CD4-positive, CD25-positive, alpha-beta regulatory T cell (primary cell): ENCODE measurements at places on chromosomes 5 and 9. TPM values are rescaled to one million over a fixed set of nuclear protein-coding genes. Genes with fewer than 3 reads are reported as not detected.

- no peak overlapping the region for H3K4me3 ChIP-seq
- DNase-seq, result no peak
- H3K27ac ChIP-seq, result no peak overlapping the region
- H3K27me3 ChIP-seq, result no peaks in the 10 kb centered on the region
- H3K36me3 ChIP-seq, result no peaks in the 10 kb centered on the region
Measured at GRCh38 chr9:13140843-13141592, 138.5 kb downstream of the MPDZ start.

The HACD4 gene
- total RNA-seq, result 12.0 TPM

The IGIP gene
- total RNA-seq, result 2.3 TPM

The TEK gene
- not detected for total RNA-seq

DNA sequence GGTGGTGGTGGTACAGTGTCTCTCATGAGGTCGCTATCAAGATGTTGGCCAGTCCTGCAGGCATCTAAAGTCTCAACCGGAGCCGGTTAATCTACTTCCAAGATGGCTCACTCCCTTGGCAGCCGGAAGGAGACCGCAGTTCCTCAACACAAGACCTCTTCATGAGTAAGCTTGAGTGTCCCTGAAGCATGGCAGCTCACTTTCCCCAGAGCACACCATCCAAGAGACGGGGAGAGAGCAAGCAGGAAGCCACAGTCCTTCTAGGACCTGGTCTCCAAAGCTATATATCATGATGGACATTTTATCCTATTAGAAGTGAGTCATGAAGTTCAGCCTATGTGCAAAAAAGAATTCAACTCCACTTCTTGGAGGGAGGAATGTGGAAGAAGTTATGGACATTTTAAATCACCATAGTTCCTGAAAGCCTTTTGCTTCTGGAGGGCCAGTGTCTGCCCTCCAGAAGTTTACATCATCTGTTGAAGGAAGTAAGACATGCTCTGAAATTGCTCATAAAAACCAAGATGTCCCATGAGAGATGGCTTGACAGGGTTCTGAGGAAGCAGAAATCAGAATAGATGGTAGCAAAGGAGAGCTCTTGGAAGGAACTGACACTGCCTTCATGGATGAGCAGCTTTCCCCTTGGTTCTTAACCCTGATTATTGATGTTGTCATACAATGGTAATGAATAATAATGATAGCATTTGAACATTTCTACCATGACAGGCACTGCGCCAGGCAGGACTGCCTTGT is 21.3 kb downstream of the GALNT10 start:
- H3K36me3 ChIP-seq, result peaks cover 20% of the 10 kb centered on the region
- peaks cover 2% of the 10 kb centered on the region for H3K4me1 ChIP-seq
- H3K4me3 ChIP-seq, result no peak overlapping the region
- DNase-seq, result no peak
- no peak overlapping the region for H3K27ac ChIP-seq
- H3K27me3 ChIP-seq, result no peaks in the 10 kb centered on the region

- H3K27ac ChIP-seq, result no peak overlapping the region
- H3K4me1 ChIP-seq, result no peaks in the 10 kb centered on the region
- DNase-seq, result no peak
- no peaks in the 10 kb centered on the region for H3K27me3 ChIP-seq
- H3K4me3 ChIP-seq, result no peak overlapping the region
- H3K36me3 ChIP-seq, result no peaks in the 10 kb centered on the region
Measured at GRCh38 chr5:61995486-61995885, 310.5 kb upstream of the KIF2A start.

DNA sequence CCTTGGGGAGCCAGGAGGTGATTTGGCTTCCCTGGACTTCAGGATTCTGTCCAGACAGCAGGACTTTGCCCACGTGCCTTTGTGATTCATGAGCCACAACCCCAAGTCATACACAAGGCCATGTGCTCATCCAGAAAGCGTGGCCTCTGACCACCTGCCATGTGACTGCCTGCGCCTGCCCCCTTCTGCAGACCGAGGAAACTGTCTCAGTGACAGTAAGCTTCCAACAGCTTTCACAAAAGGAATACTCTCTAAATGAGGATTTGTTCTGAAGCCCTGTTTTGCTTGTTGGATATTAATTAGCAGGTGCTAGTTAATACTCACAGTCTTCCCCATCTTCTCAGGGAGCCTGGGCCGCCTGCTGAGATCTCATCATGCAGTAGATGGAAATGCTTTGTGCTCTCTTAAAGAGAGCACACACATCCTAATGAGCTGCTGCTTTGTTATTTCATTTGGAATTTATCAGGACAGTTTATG is 36.9 kb upstream of the ANGPTL2 start:
- DNase-seq, result no peak
- no peaks in the 10 kb centered on the region for H3K27me3 ChIP-seq
- H3K4me1 ChIP-seq, result peaks cover 16% of the 10 kb centered on the region
- H3K36me3 ChIP-seq, result no peaks in the 10 kb centered on the region
- no peak overlapping the region for H3K4me3 ChIP-seq
- no peak overlapping the region for H3K27ac ChIP-seq

The SLC6A3 gene
- total RNA-seq, result not detected

The SPINK7 gene
- not detected for total RNA-seq

The SLC36A3 gene
- total RNA-seq, result not detected

GRCh38 chr5:59279979-59280378 is 613.5 kb downstream of the PDE4D start:
- peaks cover 6% of the 10 kb centered on the region for H3K27me3 ChIP-seq
- no peak overlapping the region for H3K4me3 ChIP-seq
- no peaks in the 10 kb centered on the region for H3K36me3 ChIP-seq

GRCh38 chr9:127878652-127879390 is 1.3 kb upstream of the AK1 start:
- no peak overlapping the region for H3K4me3 ChIP-seq
- DNase-seq, result no peak
- no peaks in the 10 kb centered on the region for H3K36me3 ChIP-seq
- H3K27me3 ChIP-seq, result no peaks in the 10 kb centered on the region

DNA sequence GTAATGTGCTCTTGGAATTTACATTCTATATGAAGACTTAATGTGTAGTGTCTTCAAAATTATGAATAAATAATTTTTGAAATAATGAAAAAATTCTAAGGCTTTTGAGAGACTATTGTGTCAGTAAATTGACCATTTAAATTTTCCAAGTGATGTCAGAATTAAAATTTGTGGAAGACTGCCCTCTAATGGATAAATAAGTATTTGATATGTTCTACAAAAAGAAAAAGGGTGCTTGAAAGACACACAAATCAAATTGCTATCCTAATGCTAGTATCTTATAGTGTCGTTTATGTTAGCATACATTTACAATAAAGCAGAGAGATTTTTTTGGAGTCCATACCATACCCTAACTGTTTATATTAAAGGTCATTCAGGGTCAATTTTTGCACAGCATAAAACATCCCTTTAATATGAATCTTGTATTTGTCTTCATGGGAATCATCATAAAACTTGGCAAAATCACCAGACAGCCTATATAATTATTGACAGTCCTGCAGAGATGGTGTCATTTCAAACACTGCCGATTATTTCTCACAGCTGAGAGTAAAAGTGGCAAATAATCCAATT is 120.8 kb upstream of the SLC27A6 start:
- no peak overlapping the region for H3K27ac ChIP-seq
- no peak for DNase-seq
- H3K27me3 ChIP-seq, result no peaks in the 10 kb centered on the region
- no peaks in the 10 kb centered on the region for H3K36me3 ChIP-seq
- no peak overlapping the region for H3K4me3 ChIP-seq

The PRDM9 gene
- total RNA-seq, result not detected

- H3K36me3 ChIP-seq, result no peaks in the 10 kb centered on the region
- no peaks in the 10 kb centered on the region for H3K4me1 ChIP-seq
- DNase-seq, result no peak
- no peaks in the 10 kb centered on the region for H3K27me3 ChIP-seq
Measured at GRCh38 chr5:121378046-121378445, 473.6 kb upstream of the FTMT start.

DNA sequence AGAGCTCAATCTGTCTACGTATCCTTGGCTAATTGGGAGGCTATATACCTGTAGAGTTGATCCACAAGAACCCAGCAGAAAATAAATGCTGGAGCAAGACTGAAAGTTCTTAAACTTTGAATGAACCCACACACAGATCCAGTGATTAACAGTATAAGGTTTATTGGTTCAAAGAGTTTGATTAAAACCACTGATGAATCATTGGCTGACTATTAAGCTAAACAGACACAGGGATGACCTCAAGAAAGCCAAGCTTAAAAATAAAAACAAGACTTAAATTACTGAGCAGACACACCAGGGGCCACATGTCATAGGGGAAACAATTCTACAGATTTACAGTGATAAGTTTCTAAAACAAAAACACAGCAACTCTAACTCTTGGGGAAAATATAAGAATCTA is 163.6 kb downstream of the SPATA31D1 start:
- no peaks in the 10 kb centered on the region for H3K36me3 ChIP-seq
- no peak for DNase-seq
- H3K27me3 ChIP-seq, result no peaks in the 10 kb centered on the region
- no peak overlapping the region for H3K4me3 ChIP-seq

DNA sequence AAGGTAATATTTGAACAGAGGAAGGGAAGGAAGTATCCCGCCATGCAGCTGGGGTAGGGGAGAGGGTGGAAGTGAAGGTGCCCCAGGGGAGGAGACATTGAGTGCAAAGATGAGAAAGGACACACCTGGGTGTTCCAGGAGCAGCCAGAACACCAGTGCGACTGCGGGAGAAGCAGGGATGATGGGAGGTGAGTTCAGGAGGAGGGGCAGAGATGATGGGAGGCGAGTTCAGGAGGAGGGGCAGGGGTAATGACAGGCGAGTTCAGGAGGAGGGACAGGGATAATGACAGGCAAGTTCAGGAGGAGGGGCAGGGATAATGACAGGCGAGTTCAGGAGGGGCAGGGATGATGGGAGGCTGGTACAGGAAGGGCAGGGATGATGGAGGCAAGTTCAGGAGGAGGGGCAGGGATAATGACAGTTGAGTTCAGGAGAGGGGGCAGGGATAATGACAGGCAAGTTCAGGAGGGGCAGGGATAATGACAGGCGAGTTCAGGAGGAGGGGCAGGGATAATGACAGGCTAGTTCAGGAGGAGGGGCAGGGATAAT is 17.2 kb upstream of the SPOCK1 start:
- no peaks in the 10 kb centered on the region for H3K4me1 ChIP-seq
- H3K4me3 ChIP-seq, result no peak overlapping the region
- no peaks in the 10 kb centered on the region for H3K36me3 ChIP-seq
- no peak overlapping the region for H3K27ac ChIP-seq

The NFIB gene
- total RNA-seq, result 0.20 TPM

The STPG3 gene
- total RNA-seq, result not detected

- H3K27ac ChIP-seq, result no peak overlapping the region
- no peaks in the 10 kb centered on the region for H3K4me1 ChIP-seq
- H3K27me3 ChIP-seq, result no peaks in the 10 kb centered on the region
- no peak overlapping the region for H3K4me3 ChIP-seq
- DNase-seq, result no peak
Measured at GRCh38 chr5:125719681-125720347, 703.4 kb upstream of the GRAMD2B start.

DNA sequence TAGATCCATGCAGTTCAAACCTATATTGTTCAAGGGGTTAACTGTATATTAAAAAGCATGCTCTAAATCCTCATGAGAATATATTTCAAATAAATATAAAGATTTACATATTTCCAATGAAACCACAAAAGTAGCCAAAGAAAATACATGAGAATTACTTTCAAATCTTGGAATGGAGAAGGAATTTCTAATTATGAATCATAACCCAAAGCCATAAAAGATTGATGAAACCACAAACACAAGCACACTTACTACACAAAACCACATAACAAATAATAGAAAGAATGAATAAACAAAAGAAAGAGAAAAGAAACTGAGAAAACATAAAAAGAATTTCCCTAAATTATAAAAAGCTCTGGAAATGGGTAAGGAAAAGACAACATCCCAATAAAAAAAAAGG is 16.0 kb downstream of the ERP44 start:
- DNase-seq, result no peak
- H3K27ac ChIP-seq, result no peak overlapping the region
- peaks cover 2% of the 10 kb centered on the region for H3K36me3 ChIP-seq

DNA sequence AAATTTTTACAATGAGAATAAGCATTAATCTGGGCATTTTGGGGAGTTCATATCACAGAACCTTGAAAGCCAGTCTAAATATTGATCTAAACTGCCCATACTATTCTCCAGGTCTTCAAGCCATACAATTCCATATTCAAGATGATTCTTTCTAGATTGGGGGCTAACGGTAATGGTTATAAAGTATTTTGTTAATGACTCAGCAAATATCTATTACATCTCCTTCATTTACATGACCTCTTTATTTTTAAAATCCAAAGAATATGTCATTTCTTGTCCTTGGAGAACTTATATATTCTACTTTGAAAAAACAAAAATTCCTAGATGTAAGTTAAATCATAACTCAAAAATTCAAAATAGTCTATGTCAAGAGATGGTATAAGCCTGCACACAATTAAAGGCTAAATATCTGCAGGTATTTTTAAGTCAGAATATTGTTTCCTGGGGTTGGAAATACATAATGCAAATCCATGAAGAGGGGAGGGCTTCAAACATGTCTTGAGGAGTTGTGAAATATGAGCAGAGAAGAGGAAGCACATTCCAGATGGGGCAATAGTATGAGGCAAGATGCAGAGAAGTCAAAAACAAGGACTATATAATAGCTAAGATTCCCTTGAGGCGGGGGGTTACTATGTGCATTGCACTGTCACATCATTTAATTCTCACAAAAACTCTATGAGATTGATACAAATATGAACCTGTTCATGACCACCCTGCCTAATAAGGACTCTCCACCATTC is 526.4 kb downstream of the NR2F1-AS1 start:
- H3K27ac ChIP-seq, result no peak overlapping the region
- no peaks in the 10 kb centered on the region for H3K4me1 ChIP-seq
- H3K27me3 ChIP-seq, result no peaks in the 10 kb centered on the region

- no peak for DNase-seq
- no peak overlapping the region for H3K4me3 ChIP-seq
- H3K27me3 ChIP-seq, result no peaks in the 10 kb centered on the region
- no peak overlapping the region for H3K27ac ChIP-seq
- H3K4me1 ChIP-seq, result no peaks in the 10 kb centered on the region
Measured at GRCh38 chr9:134318941-134319305, 7.3 kb upstream of the RXRA start.

GRCh38 chr9:114049441-114050225 is 28.5 kb downstream of the AMBP start:
- peaks cover 4% of the 10 kb centered on the region for H3K27me3 ChIP-seq
- H3K36me3 ChIP-seq, result no peaks in the 10 kb centered on the region
- H3K4me1 ChIP-seq, result no peaks in the 10 kb centered on the region
- no peak for DNase-seq
- H3K4me3 ChIP-seq, result no peak overlapping the region

- no peak for DNase-seq
- no peak overlapping the region for H3K27ac ChIP-seq
- peaks cover 4% of the 10 kb centered on the region for H3K27me3 ChIP-seq
- H3K4me1 ChIP-seq, result no peaks in the 10 kb centered on the region
Measured at GRCh38 chr9:107636571-107637381, 147.2 kb upstream of the KLF4 start.
